Fibroblast of skin of abdomen (primary cell): ENCODE measurements at places on chromosomes 5 and 9.

- no peak for DNase-seq
Observed at GRCh38 chr5:156221816-156222215, 105.1 kb upstream of the SGCD start.

DNA sequence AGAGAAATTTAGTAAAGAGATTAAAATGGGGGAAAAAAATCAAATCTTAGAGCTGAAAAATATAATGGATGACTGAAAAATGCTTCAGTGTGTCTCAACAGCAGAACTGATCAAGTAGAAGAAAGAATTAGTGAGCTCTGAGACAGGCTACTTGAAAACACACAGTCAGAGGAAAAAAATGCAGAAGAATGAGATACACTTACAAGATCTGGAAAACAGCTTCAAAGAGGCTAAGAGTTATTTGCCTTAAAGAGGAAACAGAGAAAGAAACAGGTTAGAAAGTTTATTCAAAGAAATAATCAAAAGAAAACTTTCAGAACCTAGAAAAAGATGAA lies 70.5 kb upstream of the OR2K2 start:
- no peak for DNase-seq

- DNase-seq = no peak
Observed at GRCh38 chr5:31995006-31995405, 179.1 kb downstream of the GOLPH3 start.

- no peak for DNase-seq
Observed at GRCh38 chr5:42592401-42593140, 164.0 kb upstream of the CCDC152 start.

DNA sequence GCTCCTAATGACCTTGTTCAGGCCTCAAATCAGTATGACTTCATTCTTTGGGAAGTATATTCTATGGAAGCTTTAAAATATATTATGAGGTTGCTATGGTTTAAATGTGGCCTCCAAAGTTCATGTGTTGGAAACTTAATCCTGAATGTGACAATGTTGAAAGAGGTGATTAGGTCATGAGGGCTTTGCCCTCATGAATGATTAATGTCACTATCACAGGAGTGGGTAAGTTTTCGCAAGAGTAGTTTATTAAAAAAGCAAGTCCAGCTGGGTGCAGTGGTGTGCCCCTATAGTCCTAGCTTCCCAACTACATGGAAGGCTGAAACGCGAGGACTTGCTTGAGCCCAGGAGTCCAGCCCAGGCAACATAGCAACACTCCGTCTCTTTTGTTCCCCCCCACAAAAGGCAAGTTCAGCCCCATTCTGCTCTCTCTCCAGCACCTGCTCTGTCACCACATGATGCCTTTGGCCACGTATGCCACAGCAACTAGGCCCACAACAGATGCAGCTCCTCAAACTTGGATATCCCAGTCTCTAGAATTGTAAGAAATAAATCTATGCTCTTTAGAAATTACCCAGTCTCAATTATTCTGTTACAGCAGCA lies 105.3 kb downstream of the SIL1 start:
- no peak for DNase-seq

DNA sequence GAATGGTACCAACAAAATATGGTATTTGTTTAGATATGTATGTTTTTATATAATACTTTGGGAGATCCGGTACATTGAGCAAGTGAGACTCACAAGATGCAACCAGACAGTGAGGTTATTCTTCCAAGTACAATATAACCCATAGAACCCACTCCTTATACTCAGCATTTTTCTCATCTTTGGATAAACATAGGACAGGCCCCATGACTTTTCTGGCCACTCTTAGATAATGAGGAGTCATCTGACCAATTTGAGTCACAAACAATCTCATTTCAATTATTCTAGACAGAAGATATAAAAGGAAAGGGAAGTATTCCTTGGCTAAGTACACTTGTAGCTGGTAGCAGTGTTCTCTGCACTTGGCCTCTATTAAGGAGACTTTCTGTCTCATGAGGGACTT lies 150.2 kb downstream of the SGCD start:
- DNase-seq = no peak

DNA sequence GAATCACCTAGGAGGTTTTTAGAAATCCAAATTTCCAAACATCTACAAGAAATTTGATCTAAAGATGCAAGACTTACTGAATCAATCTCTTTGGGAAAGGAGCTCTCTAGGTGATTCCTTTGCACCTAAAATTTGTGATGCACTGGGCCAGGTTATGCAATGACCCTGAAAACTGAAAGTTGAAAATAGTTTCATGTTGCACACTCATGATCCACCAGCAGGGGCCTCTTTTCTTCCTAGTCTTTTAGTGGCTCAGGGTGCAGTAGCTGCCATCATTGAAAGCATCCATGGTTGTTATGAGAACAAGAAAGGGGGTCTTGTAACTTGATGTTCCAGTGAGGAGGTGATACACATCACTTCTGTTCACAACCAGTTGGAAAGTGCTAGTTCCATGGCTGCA lies 486.8 kb downstream of the PSAT1 start:
- no peak for DNase-seq
